ENCODE measurements at places on chromosomes 6 and 20. TPM values are rescaled to one million over a fixed set of nuclear protein-coding genes. Genes with fewer than 3 reads are reported as not detected.
A peak's percentile ranks its signal among the peaks of the same experiment; 100 is the strongest.

GRCh38 chr6:165967810-165968407 is 199.7 kb downstream of the TBXT start:
- DNase-seq, result no peak

DNA sequence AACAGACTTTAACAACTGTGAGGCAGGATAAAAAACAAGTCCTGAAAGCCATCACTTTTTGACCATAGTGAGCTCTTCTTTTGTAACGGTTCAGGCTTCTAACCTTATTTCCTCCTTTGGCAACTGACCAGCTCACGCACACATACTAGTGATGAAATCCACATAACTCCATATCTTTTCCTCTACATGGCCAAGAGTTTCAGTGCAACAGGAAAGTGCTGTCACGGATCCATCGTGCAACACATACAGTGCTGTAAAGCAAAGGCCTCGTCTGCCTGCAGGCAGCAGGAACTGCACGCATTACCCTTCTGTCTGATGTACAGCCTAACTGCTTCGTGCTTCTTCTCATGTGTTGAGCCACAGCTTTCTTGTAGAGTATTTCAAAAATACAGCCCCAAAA is 108.5 kb downstream of the EPM2A start:
- DNase-seq, result no peak

GRCh38 chr6:134678436-134678889 is 271.4 kb downstream of the ALDH8A1 start:
- no peak for DNase-seq

The ERVFRD-1 gene
- total RNA-seq, result 0.11 TPM

DNA sequence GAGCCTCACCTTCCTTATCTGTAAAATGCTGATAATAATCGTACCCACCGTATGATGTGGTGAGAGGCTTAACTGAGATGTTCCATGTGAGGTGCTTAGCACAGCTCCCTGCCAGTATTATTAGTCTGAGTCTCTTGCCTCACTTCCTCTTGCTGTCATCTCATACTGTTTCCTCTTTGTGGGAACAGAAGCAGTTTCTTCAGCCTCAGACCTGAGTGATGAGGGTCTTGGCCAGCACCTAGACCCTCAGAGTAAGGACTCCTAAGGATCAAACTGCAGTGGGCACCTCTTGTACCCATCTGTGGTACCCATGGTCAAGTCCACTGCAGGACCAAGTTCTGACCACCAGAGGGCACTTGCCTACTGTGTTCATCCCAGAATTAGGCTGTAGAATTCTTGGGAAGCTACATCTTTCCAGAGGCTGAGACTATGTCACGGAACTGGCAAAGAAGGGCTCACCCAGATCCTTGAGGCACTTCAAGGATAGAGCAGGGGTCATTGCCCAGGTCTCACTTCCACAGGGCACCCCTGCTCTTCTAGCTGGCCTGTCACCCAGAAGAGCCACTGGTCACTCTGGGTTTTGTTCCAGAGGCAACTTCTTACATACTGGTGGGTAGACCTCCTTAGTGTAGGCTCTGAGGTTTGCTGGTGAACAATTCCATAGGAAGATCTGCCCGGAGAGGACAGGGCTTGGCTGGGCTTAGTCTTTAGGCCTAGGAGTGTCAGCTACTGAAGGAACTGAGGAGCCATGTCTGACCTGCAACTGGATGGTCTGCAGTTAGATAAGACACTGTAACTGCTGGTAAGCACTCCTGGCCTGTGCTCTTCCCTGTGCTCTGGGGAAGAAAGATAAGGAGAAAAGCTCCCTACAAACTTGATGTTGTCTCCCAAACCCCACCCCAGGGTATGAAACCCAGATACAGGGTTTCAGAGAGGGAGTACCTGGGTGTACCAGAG is 20.6 kb upstream of the SGK2 start:
- peak; percentile 70 for DNase-seq

- DNase-seq, result no peak
These were observed 29.5 kb upstream of the BHLHE23 start for GRCh38 chr20:63036291-63036690.

The SYCP2L gene
- total RNA-seq, result 0.08 TPM
